ENCODE measurements at places on chromosomes 7 and 10.

- DNase-seq: no peak
Measured at GRCh38 chr7:1523844-1524243, 6.7 kb upstream of the MAFK start.

- DNase-seq: no peak
Measured at GRCh38 chr10:44818701-44819127, 92.4 kb upstream of the TMEM72 start.

DNA sequence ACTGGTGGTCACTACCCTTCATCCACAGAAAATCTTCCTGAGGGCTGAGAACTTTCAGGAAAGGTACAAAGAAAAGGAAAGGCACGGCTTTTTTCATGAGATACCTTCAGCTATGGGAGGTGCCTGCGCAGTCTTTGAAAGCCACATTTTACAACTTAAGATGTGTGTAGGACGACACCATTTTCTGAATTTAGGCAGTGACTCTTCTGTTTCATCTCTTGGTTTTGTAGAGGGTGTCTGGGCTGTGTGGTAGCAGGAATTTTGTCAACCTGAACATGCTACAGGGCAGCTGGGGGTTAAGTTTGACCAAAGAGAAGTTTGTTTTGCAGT is 138.1 kb downstream of the NRP1 start:
- no peak for DNase-seq

DNA sequence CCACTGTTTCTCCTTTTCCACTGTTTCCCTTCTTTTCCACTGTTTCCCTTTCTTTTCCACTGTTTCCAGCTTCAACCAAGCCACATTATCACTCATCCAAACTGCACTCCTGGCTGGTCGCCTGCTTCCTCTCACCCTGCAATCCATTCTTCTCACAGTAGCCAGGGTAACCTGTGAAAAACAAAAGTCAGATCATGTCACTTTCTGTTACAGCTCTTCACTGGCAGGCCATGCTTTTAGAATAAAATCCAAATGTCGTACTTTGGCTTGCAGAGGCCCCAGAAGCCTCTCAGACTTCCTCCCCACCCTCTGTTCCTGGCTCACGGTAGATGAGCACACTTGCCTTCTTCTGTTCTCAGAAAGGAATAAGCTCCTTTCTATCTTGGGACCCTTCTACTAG is 33.9 kb downstream of the STARD3NL start:
- no peak for DNase-seq
